ENCODE measurements at places on chromosomes 5 and 9.

DNA sequence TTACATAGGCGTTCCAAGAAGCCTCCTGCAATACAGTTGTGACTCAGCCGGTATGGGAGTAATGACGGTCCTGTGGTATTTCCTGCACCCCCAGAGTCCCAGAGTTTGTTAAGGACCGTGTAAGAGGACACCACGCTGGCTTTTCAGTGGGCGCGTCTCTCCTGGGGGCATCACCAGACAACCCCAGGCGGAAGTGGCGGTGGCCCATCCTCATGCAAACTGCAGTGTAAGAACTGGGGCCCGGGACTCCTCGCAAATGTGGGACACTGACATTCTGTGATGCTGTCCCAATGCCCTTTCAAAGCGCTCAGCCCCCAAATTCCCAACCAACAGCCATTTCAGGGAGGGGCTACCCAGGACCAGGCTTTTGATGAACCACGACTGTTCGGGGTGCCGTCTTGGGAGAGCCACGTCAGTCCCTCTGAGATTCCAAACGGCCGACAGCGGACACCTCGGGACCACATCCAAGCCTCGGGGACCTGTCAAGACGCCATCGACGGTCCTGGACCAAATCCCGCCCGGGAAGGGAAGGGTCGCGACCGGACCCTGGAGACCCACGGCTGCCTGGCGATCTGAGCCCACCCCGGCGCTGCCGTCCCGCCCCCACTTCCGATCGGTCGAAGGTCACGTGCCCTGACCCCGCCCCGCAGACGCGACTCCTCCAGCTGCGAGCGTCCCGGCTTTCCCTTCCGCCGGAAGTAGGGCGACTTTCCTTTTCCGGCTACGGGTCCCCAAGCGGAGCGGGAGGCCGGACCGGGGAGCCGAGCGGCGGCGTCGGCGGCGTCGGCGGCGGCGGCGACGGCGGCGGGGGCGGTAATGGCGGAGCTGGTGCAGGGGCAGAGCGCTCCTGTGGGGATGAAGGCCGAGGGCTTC lies at the start of gene FUBP3:
Gene FUBP3 (plus strand): TSS at position 713 of the 873 bp plus-strand sequence. CDS start 104 bp downstream, at position 817.
- no peak for DNase-seq

DNA sequence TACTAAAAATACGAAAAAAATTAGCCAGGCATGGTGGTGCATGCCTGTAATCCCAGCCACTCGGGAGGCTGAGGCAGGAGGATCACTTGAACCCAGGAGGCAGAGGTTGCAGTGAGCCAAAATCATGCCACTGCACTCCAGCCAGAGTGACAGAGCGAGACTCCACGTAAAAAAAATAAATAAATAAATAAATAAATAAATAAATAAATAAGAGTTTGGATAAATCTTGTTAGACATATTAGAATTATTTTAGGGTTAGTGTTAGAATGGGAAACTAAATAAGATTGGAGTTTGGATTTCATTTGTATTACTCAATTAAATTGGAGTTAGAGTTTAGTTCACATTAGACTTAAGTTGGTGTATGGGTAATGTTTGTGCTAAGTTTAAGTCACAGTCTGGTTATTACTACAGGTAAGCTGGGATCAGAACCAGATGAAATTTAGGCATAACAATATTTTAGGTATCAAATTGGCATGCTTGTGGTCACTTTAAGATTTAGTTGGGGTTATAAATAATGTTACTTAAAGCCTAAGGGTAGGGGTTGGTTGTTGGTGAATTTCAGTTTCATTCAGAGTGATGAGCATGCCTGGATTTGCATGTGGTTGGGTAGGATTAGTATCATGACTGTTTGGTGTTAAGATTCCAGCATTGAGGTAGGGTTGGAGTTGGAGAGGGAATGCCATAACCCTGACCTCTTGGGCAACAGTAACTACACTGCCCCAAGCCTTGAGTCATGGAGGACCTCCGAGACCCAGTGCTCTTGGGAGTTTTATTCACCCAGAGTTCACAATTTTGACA lies 3.3 kb downstream of the OR5C1 start:
- no peak for DNase-seq

DNA sequence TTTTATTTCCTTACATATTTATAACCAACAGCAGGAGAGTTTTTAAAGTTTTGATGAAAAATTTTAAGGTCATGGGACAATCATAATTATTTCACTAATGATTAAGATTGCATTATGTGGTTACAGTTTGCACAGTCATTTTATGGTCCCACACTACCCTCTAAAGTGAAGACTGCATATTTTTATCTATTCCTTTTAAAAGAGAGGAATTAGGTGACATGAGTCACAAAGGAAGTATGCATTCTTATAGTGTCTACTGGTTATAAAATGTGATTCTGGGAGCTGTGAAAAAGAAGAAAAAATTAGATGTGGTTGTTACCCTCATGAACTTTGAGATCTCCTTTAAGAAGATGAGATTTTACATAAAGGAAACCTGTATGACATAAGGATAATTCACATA lies 87.9 kb upstream of the GRIA1 start:
- DNase-seq = peak; percentile 88

GRCh38 chr9:116471093-116471906 lies 215.8 kb upstream of the TRIM32 start:
- no peak for DNase-seq

DNA sequence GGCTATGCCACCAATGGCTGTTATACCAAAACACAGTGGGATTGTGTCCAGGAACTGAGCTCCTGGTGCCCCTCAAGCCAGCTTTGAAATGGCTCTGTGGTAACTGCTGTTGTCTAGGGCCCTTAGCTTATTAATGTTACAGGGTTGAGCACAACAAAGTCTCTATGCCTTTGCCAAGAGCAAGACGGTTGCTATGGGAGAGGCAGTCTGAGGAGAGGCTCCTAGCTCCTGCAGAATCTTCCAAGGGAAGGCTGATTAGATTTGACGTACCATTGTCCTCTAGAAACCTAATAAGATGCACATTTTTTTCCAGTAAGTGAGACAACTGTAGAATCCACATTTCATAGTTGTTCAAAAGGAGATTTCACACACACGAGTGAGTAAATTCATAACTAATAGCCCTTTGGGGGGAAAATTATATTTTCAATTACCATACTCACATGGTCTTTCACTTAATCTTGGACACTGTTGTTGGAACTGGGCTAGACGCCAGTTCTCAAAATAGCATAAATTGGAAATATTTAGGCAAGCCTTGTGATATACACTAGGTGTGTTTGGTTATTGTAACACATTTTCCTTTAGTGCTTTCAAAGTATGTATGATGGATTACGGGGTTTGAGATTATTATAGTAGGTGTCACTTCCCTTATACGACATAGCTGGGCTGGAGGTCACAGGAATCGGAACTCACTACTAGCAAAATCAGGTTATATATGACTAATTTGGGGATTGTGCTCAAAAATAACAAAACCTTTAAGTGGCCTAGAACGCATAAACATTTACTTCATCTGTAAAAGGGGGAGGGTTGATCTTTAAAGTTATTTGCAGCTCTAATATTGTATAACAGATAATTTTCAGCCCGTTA lies 186.3 kb upstream of the EGFLAM start:
- DNase-seq = no peak

- no peak for DNase-seq
Measured at GRCh38 chr9:90189306-90189705, 453.3 kb downstream of the DIRAS2 start.

- peak; percentile 88 for DNase-seq
Measured at GRCh38 chr9:25678147-25678666, at the start of gene TUSC1. TUSC1 (minus strand) TSS chr9:25678444; CDS start chr9:25678312, 132 bp downstream.
